ENCODE measurements at places on chromosomes 12 and 14. TPM values are rescaled to one million over a fixed set of nuclear protein-coding genes. Genes with fewer than 3 reads are reported as not detected.

Gene CLEC2B
- 4.4 TPM for total RNA-seq

Gene TRIM9
- 0.19 TPM for total RNA-seq

Gene SLCO1B1
- not detected for total RNA-seq

Gene TMEM119
- 16.1 TPM for total RNA-seq

Gene DPY19L2
- total RNA-seq, result 2.0 TPM

Gene ZNF140
- total RNA-seq, result 32.0 TPM

Gene IQSEC3
- total RNA-seq, result under 0.01 TPM

Gene MCRS1
- 53.6 TPM for total RNA-seq

Gene CCDC198
- total RNA-seq, result 0.53 TPM

Gene RPS6KL1
- 1.6 TPM for total RNA-seq

Gene MANSC4
- not detected for total RNA-seq

Gene CRIP2
- 141 TPM for total RNA-seq

Gene KLHL33
- 0.13 TPM for total RNA-seq

Gene GOLT1B
- 49.3 TPM for total RNA-seq

Gene DTX3
- total RNA-seq, result 15.7 TPM

Gene TAS2R9
- 0.19 TPM for total RNA-seq

Gene TGM1
- 0.40 TPM for total RNA-seq

Gene CFAP54
- 3.4 TPM for total RNA-seq

Gene GPR137C
- 0.56 TPM for total RNA-seq

Gene CD9
- total RNA-seq, result 615 TPM

Gene ANG
- 7.8 TPM for total RNA-seq

Gene LBHD2
- not detected for total RNA-seq

Gene TTC9
- total RNA-seq, result 5.3 TPM

Gene REC8
- total RNA-seq, result 0.66 TPM

Gene GSG1
- total RNA-seq, result 0.06 TPM

Gene PROX2
- total RNA-seq, result not detected

Gene SLC5A8
- total RNA-seq, result not detected

Gene LRP6
- 45.0 TPM for total RNA-seq

Gene WASHC3
- total RNA-seq, result 119 TPM

Gene IL22
- not detected for total RNA-seq

Gene SPIC
- total RNA-seq, result not detected

Gene NRIP2
- total RNA-seq, result not detected

Gene HIP1R
- total RNA-seq, result 12.0 TPM

Gene LRRC10
- not detected for total RNA-seq

Gene MMP19
- total RNA-seq, result 6.7 TPM

Gene SALL2
- total RNA-seq, result 2.1 TPM

Gene RTL1
- total RNA-seq, result not detected

Gene SLC17A8
- not detected for total RNA-seq

Gene ACYP1
- total RNA-seq, result 9.8 TPM

Gene CHMP4A
- 31.3 TPM for total RNA-seq

Gene EIF2S1
- 261 TPM for total RNA-seq

Gene AQP5
- 0.26 TPM for total RNA-seq

Gene EGLN3
- 0.06 TPM for total RNA-seq

Data from aortic smooth muscle cell (primary cell).